ENCODE measurements at places on chromosomes 13 and 19. TPM values are rescaled to one million over a fixed set of nuclear protein-coding genes. Genes with fewer than 3 reads are reported as not detected.

- DNase-seq: no peak
These were observed 20.1 kb upstream of the DOCK9 start for GRCh38 chr13:98997738-98998641.

DNA sequence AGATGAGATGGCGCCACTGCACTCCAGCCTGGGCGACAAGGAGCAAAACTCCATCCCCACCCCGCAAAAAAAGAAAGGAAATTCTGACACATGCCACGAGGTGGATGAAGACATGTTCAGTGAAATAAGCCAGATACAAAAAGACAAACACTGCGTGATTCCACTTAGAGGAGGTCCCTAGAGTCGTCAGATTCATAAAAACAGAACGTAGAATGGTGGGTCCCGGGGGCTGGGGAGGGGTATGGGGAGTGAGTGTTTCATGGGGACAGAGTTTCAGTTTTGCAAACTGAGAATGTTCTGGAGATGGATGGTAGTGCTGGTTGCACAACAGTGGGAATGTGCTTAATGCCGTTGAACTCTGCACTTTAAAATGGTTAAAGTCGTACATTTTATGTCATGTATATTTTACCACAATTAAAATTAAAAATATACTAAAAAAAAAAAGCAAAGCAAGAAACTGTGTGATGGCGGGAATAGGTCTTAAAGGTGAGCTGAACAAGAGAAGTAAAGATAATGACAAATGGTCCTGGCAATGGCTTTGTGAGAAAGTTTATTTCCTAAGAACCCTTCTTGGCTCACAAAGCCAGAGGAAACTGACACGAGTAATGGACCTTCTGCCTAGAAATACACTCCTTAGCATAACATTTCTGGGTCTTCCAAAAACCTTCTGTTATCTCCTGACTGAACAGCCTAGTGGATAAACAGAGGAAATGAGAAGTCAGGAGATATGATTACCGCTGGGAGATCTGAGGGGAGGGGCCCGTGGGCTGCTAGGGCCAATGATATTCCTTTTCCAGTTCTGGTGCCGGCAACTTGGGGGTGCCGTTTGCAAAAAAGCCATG, 4.2 kb upstream of the SPC24 start:
- peak; percentile 76 for DNase-seq

DNA sequence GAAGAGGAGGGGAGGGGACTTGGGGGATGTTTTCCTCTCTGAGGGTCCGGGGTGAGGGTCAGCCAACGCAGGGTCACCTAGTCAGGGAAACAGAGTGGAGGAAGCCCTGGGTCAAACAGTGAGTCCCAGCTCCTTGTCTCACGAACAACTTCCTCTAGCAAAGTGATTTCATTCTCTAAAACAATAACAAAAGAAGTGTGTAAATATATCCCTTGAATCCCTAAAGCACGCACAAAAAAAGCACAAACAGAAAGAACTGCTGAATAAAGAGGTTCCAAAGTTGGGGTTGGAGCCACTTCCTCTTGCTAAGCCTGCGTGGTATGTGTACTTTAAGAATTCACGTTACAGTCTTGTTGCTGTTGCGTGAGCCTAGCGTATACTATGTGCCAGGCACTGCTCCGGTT, 1.5 kb upstream of the C5AR2 start:
- no peak for DNase-seq

- no peak for DNase-seq
These were observed 161.1 kb upstream of the TMTC4 start for GRCh38 chr13:100835695-100836094.

- DNase-seq: peak; percentile 100
These were observed at the start of gene DKKL1 for GRCh38 chr19:49363268-49364082. TSS of gene DKKL1 (plus strand) at chr19:49363877. CDS start at chr19:49363999, 122 bp downstream.

GRCh38 chr13:104936304-104936703, 1599.2 kb downstream of the EFNB2 start:
- DNase-seq: no peak

- no peak for DNase-seq
These were observed 1.3 kb upstream of the A1BG start for GRCh38 chr19:58354478-58355030.

The GPR18 gene
- total RNA-seq: not detected

- no peak for DNase-seq
These were observed 2.5 kb downstream of the LDLR start for GRCh38 chr19:11091703-11092153.

- peak; percentile 98 for DNase-seq
These were observed 1.5 kb downstream of the FOSB start for GRCh38 chr19:45469132-45469944.

DNA sequence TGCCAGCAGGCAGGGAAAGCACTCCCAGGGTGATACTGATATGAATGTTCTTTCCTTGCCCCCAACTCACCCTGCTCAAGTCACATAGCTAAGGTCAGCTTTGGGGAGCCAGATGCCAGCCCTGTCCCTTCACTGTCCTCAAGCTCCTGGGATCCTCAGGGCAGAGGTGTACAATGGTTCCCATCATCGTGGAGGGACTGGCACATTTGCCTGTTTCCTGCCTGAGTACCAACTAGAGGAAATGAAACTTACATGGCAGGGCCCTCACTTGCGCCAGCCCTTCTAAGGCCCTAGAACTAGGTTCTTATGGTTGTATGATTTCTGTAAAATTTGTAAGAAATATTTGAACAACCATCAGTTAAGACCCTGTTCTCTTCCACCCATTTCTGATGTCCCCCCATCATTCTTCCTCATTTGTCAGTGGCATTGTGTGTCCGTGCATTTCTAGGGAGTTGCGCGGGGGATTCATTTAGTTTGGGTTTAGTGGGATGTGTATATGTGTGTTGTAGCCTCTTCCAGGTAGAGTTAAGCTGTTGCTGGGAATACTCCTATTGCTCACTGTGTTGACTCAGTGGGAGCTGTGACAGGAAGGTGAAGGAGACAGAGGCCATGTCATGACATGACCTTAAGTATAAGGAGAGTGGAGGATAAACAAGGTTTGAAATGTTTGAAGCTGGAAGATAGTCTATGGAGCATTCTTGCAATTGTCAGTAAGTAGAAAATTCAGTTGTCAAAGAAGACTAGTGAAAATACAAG, 41.3 kb upstream of the RCBTB2 start:
- DNase-seq: no peak

The BSG gene
- total RNA-seq: 1,142 TPM

The USHBP1 gene
- total RNA-seq: 5.6 TPM

- DNase-seq: no peak
These were observed 5.8 kb upstream of the EPHX3 start for GRCh38 chr19:15237759-15238638.

DNA sequence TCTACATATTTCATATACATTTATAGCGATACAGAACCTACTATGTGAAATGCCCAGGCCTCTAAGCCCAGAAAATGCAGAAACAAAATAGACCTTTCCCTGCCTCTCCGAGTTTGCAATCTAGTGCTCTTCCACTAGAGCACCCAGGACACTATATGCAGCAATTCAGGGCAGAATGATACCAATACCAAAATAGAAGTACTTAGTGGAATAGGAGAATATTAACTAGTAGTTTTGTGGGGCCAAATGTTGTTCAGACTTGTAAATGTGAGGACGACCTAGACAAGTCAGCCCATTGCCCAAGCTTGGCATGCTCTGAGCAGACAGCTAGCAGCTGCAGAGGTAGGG, 35.8 kb upstream of the FLT1 start:
- DNase-seq: no peak

The ZNF724 gene
- 2.8 TPM for total RNA-seq

DNA sequence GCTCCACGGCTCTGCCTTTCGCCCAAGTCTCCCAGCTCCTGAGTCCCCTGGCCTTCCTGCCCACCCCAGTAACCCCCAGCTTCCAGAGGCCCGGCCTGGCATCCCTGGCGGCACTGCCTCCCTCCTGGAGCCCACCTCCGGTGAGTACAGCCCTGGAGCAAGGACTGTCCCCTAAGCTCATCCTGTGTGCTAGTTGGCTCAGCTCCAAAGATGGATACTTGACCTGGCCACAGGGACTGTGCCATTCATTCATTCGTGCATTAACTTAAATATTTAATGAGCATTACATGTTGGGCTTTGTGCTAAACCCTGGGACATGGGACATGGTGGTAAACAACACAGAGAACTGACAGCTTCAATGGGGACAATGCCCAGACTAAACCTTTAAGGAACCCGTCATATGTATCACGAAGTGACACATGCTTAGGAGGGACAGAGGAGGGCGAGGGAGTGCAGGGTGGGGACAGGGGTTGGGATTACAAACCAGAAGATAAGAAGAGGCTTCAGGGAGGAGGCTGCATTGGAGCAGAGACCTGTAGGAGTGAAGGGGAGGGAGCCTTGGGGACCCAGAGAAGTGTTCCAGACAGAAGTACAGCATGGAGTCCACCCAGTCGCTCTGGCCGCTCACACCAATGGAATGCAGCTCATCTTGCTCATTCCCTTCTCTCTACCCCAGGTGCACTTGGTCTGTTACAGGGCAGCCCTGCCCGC, 6.9 kb upstream of the OVOL3 start:
- DNase-seq: no peak

The ZNF726 gene
- total RNA-seq: 0.41 TPM

GRCh38 chr19:5627395-5627904, 4.6 kb downstream of the SAFB start:
- peak; percentile 73 for DNase-seq

DNA sequence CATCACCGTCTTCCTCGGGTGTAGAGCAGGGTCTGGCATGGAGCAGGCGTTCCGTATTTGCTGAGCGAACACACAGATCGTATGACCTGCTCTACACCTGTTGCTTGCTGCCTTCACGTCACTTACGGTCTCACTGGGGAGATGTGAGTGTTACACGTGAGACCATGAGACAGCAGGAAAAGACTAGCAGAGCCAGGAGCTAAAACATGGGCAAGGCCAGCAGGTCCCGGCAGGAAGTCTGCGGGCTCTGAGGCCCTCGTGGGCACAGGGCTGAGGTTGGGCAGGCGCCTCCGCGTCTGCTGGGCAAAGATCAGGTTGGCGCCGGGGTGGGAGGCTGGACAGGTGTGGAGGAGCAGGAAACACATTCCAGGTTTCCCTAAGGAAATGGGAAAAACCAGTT, 19.7 kb upstream of the GTF3A start:
- DNase-seq: no peak

- peak; percentile 72 for DNase-seq
These were observed 20.0 kb downstream of the PNMA8A start for GRCh38 chr19:46451352-46451751.

GRCh38 chr13:59363313-59363712, 800.4 kb downstream of the DIAPH3 start:
- no peak for DNase-seq

GRCh38 chr19:33468361-33469170, 53.0 kb downstream of the PEPD start:
- DNase-seq: no peak

GRCh38 chr13:30429235-30429634, 6.9 kb downstream of the UBE2L5 start:
- DNase-seq: no peak

The CCDC159 gene
- 25.5 TPM for total RNA-seq

The SPACA6 gene
- total RNA-seq: 15.4 TPM

GRCh38 chr19:41958367-41959055, 610 bp downstream of the RABAC1 start:
- DNase-seq: peak; percentile 94

The CCL25 gene
- total RNA-seq: not detected

GRCh38 chr13:97241761-97242160, 19.6 kb downstream of the MBNL2 start:
- DNase-seq: peak; percentile 41

The KLK2 gene
- total RNA-seq: not detected

- DNase-seq: no peak
These were observed 5.6 kb upstream of the LATS2 start for GRCh38 chr13:21066946-21067345.

The B3GNT3 gene
- not detected for total RNA-seq

The ADAMTSL5 gene
- total RNA-seq: 13.6 TPM

- DNase-seq: no peak
These were observed 729.4 kb upstream of the MIR17HG start for GRCh38 chr13:90618133-90618532.
